ENCODE measurements at places on chromosomes 12 and 14. TPM values are rescaled to one million over a fixed set of nuclear protein-coding genes. Genes with fewer than 3 reads are reported as not detected.

Gene LUM
- 217 TPM for total RNA-seq

Gene TAS2R42
- total RNA-seq: not detected

Gene DPF3
- 13.7 TPM for total RNA-seq

Gene GALNT8
- total RNA-seq: under 0.01 TPM

Gene MAX
- total RNA-seq: 39.0 TPM

Gene ZDHHC22
- not detected for total RNA-seq

Gene GRIN2B
- total RNA-seq: not detected

Gene SELPLG
- 0.51 TPM for total RNA-seq

Gene GNB3
- total RNA-seq: 1.3 TPM

Gene FERMT2
- total RNA-seq: 128 TPM

Gene ACSM4
- total RNA-seq: not detected

Gene PZP
- not detected for total RNA-seq

Gene MUCL1
- total RNA-seq: not detected

Gene PLXNC1
- total RNA-seq: 86.9 TPM

Gene TMEM63C
- not detected for total RNA-seq

Gene SMCO2
- total RNA-seq: 0.26 TPM

Gene TMTC2
- total RNA-seq: 9.0 TPM

Gene SPSB2
- total RNA-seq: 12.8 TPM

Gene OTOGL
- under 0.01 TPM for total RNA-seq

Gene RHEBL1
- 0.33 TPM for total RNA-seq

Gene ABCD2
- total RNA-seq: 0.33 TPM

Gene ADGRD1
- 7.3 TPM for total RNA-seq

Gene MAP1LC3B2
- 1.2 TPM for total RNA-seq

Gene DACT1
- total RNA-seq: 22.6 TPM

Gene TMEM121
- 8.0 TPM for total RNA-seq

Gene GPATCH2L
- total RNA-seq: 36.2 TPM

Gene AQP2
- total RNA-seq: not detected

Gene TPH2
- not detected for total RNA-seq

Gene BHLHE41
- total RNA-seq: 2.3 TPM

Data from fibroblast of lung (primary cell).